ENCODE measurements at places on chromosomes 12 and 14. TPM values are rescaled to one million over a fixed set of nuclear protein-coding genes. Genes with fewer than 3 reads are reported as not detected.

GRCh38 chr14:93847473-93847872 is 59.2 kb upstream of the PRIMA1 start:
- no peak for DNase-seq

- no peak for DNase-seq
Observed at GRCh38 chr14:94181835-94182234, 7.7 kb downstream of the PPP4R4 start.

Gene TCTN2
- 10.3 TPM for total RNA-seq

DNA sequence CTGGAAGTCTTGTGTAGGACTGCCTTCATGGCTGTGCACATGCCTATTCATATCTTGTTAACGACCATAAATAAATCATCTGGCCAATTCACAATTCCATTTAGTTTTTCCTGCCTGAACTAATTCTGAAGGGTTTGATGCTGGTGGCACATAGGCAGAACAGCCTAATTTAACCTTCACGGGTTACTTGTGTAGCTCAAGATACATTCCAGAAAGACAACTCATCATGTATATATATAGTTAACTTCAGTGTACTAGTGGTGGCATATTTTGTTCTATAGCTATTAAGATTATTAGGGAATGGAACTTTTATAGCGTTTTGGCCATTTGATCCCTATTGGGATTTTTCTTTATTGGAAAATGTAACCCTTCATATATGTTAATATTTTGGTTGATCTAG is 31.4 kb downstream of the CFAP54 start:
- no peak for DNase-seq

DNA sequence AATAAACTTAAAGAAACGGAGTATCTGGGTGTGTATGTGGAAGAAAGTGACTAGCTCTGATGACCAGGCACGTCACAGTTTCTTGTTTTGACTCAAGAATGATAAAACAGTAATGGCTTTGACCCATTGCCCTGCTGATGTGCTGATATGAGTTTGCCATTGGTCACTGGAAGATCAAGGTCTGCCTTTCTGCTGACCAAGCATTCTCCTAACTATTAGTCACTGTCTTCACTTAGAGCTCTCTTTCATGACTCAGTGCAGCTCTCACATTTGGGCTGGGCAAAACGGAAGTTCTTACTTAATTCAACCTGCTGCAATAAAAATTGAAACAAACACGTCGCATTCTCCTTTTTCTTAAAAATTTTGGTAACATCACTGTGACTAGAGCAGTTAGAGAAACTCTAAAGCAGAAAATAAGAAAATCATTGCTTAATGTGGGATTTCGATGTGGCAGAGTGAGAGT is 366.7 kb downstream of the BTG1 start:
- no peak for DNase-seq

Gene COX8C
- total RNA-seq: not detected

GRCh38 chr12:92546635-92547348 is 156.0 kb upstream of the PLEKHG7 start:
- no peak for DNase-seq

Gene DPY19L2
- 11.9 TPM for total RNA-seq

Gene KRT7
- 17.3 TPM for total RNA-seq

GRCh38 chr12:118840399-118840798 is 140.9 kb upstream of the SRRM4 start:
- no peak for DNase-seq

GRCh38 chr12:93137656-93138612 is 208.8 kb upstream of the EEA1 start:
- DNase-seq: no peak

- no peak for DNase-seq
Observed at GRCh38 chr12:4996714-4997113, 47.0 kb upstream of the KCNA5 start.

- DNase-seq: no peak
Observed at GRCh38 chr14:94536836-94537235, 24.4 kb upstream of the SERPINA4 start.

GRCh38 chr12:93126069-93126474 is 197.0 kb upstream of the EEA1 start:
- no peak for DNase-seq

DNA sequence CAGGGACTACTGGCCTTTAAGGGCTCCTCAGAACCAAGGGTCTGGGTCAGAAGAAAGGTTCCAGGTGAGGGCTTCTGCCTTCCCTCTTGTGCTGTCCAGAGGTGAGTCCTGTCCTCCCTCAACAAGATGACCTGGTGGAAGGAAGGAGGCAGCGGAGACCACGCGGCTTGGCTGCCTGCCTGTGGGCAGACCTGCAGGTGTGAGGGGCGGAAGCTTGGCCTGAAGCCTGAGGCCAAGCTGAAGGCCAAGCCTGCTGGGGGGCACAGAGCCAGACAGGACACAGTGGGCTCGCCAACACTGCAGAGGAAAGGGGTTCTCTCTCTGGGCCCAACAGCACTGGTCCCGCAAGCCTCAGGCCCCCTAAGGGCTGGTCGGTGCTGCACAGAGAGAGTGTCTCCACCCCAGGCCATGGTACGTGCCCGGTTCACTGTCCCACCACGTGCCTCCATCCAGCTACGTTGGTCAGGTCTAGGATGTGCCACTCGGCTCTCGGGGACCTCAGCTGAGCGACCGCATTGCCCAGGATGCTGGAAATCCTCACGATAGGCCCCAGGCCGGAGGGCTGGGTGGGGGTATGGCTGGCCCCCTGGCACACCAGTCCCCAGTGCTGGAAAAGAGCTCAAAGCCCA is 170.0 kb upstream of the PRMT8 start:
- DNase-seq: no peak

DNA sequence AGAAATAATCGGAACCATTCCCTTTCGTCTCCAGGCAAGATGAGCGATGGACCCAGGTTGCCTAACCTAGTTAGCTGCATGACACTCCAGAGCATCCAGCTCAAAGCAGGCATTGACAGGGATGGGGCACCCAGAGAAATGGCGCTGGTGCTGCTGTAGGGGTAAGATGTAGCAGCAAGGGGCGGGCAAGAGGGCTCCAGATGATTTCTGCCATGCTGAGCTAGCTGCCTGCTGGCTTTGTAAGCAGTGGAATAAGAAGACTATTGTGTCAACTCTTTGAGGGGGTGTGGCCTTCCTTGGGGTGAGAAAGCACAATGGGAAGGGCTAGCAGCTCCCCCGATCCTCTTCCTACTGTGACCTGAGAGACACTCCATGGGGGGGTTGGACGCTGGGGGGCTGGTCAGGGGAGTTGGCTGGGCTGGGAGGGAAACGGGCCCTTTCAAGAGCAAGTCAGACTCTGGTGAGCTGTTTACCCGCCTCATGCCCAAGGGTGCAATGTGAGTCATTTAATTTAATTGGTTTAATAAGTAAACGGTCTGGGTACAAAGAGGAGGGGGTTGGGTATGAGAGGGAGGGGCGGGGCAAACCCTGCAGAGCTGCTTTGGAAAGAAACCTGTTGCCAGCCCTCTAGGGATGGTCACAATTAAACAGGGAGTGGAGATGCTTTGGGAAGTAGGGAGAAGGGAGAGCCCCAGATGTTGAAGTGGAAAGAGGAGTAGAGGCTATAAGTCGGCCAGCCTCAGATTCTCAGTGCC is 50.5 kb downstream of the B4GALNT3 start:
- no peak for DNase-seq

GRCh38 chr14:103721334-103722120 is 5.9 kb downstream of the ZFYVE21 start:
- no peak for DNase-seq

DNA sequence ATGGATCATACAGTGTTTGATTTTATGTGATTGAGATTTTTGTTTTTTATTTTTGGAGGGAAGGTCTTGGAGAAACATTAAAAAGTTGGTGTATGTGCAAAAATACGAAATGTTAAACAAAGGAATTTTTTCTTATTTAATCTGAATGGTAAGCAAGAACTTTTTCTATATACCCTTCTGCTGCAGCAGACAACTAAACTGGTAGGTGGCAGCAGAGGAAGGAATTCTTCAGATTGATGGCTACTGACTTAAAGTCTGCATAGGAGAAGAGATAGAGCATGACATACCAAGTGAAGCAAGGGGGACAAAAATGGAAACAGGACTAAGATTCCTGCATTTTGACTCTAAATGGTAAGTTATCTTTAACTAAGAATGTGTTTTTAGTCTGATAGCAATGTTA is 42.0 kb upstream of the A2ML1 start:
- DNase-seq: no peak

Gene TAS2R10
- total RNA-seq: 1.8 TPM

DNA sequence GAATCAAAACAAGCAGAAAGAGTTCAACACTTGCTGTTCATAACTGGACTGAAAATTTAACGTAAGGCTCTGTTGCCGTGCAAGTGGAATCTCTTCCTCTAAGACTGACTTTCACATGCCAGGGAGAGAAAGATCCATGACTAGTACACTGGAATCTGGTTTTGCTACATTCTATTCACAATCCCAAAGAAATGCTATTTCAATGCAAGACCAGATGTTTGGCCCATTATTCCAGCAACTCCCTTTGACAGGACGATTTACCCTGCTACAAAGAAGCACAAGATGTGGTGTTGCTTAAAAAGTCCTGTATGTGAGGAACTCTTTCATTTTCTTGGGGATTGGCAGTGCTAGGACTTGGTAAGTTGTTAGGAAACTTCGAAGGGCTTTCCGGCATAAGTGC is 17.4 kb downstream of the RFC5 start:
- DNase-seq: no peak

- DNase-seq: no peak
Observed at GRCh38 chr12:46674129-46674528, 151.7 kb downstream of the SLC38A4 start.

GRCh38 chr14:73452341-73453186 is 5.8 kb downstream of the NUMB start:
- DNase-seq: no peak

- DNase-seq: no peak
Observed at GRCh38 chr14:105315941-105316576, 1.5 kb downstream of the PACS2 start.

DNA sequence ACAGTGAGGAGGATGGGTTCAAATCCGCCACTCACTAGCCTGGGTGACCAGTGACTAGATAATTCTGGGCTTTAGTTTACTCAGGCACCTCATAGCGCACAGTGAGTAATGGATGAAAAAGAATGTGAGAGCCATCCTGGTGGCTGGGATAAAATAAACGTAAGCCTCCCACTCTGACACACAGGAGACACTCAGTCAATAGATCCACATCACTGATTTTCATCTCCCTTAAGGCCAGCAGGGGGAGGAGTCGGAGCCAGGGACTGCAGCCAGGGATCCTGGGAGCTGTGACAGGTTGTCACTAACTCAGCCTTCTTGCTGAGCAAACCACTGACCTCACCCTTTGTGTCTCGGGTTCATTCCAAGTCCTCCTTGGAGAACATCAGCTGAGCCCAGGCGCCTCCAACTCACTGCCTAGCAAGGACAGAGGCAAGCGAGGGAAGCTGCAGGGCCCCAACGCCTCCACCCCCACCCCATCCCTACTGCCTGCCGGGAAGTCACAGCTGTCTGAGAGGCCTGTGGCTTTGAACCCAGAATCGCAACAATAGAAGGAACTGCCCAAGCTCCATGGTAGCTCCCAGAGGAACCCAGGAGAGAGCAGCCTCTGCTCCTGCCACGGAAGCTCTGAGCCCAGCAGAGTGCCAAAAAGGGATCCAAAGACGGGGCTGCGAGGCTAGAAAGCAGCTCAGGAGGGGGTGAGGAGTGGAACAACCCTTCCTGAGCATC is 30.7 kb downstream of the PXN start:
- DNase-seq: peak; percentile 89

Gene RAB15
- 10.2 TPM for total RNA-seq

DNA sequence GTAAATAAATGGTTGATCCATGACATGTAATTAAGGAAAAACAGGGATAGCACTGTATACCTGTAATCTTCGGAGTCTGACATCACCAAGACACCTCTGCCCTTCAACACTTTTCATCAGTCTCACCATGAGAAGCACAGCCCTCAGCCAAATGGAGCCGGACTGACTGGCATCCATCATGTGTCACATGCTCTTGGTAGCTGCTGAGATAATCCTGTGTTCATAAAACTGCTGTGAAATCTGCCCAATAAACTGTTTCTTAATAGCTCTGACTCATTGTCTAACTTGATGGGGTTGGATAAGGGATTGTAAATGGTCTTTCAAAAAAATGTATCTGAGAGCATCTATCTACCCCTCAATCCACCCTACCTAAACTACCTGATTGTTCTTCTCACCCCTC is 33.6 kb downstream of the KCNH5 start:
- no peak for DNase-seq

Gene KSR2
- not detected for total RNA-seq

Gene CEBPE
- 0.29 TPM for total RNA-seq
